ENCODE measurements at places on chromosomes 11 and 22.

GRCh38 chr11:16299390-16299789 lies 57.0 kb downstream of the SOX6 start:
- no peak for DNase-seq

GRCh38 chr22:29726512-29727130 lies 6.8 kb downstream of the CABP7 start:
- no peak for DNase-seq

DNA sequence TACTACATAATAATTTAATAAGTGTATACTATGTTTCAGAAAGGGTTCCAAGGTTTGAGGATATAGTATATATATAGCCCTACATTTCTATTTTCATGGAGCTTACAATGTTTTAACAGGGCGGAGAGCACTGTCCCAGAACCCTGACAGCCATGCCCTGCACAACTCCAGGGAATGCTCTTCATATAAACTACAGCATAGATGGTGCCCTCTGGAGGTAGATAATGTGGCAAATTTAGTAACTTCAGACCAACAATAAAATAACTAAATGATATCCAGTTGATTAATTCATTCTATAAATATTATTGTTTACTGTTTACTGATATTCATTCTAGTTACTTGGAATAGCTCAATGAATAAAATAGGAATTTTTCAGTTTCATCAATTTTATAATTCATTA lies 693.7 kb upstream of the CCDC179 start:
- no peak for DNase-seq

GRCh38 chr22:36339171-36340065 lies 48.3 kb downstream of the MYH9 start:
- no peak for DNase-seq

- no peak for DNase-seq
These were observed 4.4 kb downstream of the BACE1-AS start for GRCh38 chr11:117295438-117296137.

GRCh38 chr11:75369560-75370255 lies 18.2 kb upstream of the ARRB1 start:
- DNase-seq = no peak

- no peak for DNase-seq
These were observed 40.3 kb downstream of the ALX4 start for GRCh38 chr11:44269369-44270351.

- DNase-seq = no peak
These were observed 133.6 kb downstream of the CASP12 start for GRCh38 chr11:104764710-104765045.

- no peak for DNase-seq
These were observed 12.9 kb upstream of the CASTOR1 start for GRCh38 chr22:30301995-30302809.

- DNase-seq = no peak
These were observed 72.1 kb downstream of the BARX2 start for GRCh38 chr11:129447654-129448239.

GRCh38 chr22:35310556-35311550 lies 11.2 kb downstream of the TOM1 start:
- DNase-seq = no peak

DNA sequence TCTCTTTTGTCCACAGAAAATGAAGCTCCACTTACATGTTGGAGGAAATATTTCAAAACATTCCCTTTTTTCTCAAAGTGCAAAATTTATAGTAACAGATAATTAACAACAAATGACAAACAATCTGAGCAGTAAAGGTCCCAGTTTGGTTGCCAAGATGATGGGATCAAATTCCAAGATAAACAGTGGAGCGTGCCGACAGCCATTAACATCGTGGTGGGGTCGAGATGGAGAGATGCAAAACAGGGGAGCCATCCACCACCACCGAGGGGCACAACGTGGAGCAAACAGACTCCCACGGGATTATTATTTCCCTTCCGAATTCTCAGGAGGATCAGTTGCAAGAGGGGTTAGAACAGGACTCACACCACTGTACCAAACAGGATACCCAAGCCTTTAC lies 17.2 kb downstream of the MPPED2 start:
- no peak for DNase-seq

GRCh38 chr11:121037016-121037415 lies 13.1 kb downstream of the TBCEL start:
- DNase-seq = no peak

DNA sequence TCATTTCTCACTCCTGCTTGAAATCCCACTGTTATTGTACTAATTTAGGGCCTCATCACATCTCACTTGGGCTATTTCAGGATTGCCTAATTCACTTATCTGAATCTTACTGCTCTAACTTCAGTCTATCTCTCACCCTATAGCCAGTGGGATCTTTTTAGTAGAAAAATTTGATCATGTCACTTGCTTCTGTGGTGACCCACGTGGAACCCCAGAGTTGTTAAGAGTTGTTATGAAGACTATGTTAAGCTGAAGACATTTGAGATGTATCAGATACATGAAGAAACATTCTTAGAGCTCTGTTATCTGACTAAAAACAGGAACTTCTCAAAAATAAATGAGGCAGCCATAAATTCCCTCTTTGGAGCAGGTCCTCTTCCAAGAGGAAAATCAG lies 1375.6 kb upstream of the TENM4 start:
- no peak for DNase-seq

- DNase-seq = peak; percentile 48
These were observed at the start of gene PHLDA2 for GRCh38 chr11:2928605-2929530. TSS of gene PHLDA2 (minus strand) at chr11:2929420. CDS start at chr11:2929364, 56 bp downstream.

DNA sequence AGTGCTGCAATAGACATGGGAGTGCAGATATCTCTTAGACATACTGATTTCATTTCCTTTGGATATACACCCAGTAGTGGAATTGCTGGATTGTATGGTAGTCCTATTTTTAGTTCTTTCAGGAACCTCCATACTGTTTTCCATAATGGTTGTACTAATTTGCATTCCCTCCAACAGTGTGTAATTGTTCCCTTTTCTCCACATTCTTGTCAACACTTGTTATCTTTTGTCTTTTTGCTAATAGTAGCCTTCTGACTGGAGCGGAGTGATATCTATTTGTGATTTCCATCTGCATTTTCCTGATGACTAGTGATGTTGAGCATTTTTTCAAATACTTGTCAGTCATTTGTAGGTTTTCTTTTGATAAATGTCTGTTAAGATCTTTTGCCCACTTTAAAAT lies 128.9 kb downstream of the CTNND1 start:
- no peak for DNase-seq

DNA sequence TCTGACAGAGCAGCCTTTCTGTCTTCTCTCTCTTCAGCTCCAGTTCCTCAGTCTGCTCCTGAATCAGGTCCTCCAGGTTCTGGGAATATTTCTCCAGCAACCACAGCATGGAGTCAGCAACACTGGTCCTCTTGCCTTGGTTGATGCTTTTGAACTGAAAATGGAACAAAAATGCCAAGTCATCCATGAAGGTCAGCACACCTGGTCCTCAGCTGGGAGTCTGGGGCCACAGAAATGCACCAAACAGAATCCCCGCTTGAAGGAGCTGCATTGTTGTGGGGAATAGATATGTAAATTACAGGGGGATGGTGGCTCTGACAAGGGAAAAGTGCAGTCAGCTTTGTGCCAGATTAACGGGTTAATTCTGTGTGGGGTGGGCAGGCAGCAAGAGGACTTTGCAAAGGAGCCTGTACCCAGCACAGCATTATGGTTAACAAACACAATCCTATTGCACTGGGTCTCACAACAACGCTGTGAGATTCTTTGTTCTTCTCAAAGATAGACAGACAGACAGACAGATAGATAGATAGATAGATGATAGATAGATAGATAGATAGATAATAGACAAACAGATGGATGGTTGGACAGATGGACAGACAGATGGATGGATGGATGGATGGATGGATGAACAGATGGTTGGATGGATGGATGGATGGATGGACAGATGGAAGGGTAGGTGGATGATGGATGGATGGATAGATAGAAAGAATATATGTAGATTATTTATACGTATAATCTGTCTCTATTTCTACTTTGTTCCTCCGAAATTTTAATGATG lies 33.8 kb upstream of the LRRC32 start:
- DNase-seq = no peak

DNA sequence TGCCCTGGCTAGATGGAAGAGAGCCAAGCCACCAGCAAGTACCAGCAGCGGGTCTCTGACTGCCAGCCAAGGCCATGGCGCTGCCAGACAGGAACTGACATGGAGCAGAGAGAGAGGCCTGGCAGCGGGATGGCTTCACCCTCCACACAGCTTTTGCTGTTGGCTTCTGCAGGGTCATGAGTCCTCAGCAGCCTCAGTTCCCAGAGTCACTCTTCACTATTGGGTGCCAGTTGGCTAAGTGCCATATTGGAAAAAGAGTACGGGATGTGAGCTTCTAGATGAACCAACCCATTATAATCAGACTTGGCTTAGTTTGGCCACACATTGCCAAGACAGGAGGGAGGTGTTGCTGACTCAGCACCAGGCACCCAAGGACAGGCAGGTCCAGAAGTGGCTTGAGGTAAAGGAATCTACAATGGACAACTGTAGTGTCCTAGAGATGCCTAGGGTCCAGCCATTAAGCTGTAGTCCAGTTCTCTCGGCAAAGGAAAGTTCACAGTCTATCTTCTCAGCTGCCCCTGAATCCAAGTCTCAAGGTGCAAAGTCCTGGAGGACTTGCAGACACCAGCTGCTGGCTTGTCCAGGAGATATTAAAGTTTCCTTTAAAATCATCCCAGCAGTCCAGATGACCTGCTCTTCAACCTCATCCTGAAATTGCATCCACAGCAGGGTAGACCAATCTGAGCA lies 40.7 kb upstream of the POU2AF1 start:
- no peak for DNase-seq

- DNase-seq = no peak
These were observed 5.3 kb upstream of the KLHDC7B start for GRCh38 chr22:50540381-50540780.

GRCh38 chr11:1484061-1484671 lies 2.4 kb downstream of the MOB2 start:
- DNase-seq = no peak

DNA sequence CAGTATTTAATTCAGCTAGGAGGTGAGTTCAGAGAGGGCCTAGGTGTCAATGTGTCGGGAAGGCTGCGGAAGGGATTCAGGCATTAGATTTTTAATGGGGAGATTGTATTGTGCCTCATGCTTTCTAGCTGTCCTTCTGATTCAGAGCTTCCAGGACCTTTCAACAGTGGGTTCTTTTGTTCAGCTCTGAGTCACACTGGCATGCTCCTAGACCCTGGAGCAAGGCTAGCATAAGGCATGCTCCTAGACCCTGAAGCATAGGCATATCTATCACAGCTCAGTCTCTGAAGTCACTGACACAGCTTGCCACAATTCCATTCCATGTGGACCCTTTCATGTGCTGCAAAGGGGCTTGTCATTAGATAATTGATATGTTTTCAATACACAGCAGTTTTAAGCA lies 396.9 kb downstream of the RAB38 start:
- DNase-seq = no peak

DNA sequence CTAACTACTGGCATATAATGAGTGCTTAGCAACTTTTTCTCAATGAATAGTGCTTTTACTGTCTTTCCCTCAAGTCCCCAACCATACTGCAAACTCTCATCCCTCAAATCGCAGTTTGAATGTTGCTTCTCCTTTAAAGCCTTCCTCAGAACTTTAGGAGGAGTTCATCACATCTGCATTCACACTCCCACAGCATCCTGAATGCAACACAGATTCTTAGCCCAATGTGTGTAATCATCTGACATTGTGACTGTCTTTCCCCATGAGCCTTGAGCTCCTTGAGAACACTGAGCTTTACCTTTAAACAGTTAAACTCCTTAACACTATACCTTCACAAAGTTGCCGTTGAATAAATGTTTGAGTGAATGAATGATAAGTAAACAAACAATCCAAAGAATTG lies 81.7 kb upstream of the FAM181B start:
- DNase-seq = no peak

- no peak for DNase-seq
These were observed 1.1 kb downstream of the MTMR2 start for GRCh38 chr11:95922536-95923438.

DNA sequence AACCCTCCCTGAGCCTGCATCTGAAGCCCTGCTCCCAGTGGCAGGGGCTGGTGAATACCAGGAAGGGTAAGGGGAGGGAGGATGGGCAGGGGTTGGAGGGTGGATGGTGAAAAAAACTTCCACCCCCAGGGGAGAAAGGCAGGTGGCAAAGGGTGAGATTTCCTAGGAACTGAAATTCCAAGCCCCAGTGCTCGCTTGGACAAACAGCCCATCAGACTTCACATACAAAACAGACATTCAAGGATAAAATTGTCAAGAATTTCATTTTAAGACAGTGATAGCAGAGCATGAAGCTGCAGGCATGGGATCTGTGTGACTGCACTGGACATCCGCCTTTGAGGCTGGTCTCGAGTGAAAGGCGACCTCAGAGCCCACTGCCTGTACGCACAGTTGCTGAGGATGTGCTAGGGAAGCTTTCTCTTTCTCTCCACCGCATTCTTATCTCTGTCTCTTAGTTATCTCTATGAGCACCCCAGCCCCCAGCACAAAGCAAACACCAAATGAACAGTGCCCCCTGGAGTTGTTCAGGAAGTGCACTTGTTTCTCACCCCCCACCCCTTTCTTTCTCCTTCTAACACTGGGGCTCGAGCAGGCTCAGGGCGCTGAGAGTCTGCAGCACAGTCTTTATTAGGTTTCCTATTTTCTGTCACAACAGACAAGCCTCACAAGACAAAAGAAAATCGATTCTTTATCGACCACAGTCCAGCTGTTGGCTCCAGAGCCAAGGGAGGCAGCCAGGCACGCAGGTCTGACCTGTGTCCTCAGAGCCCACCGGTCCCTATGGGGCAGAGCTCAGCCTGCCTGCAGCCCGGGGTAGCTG lies 237.3 kb upstream of the NCAM1 start:
- no peak for DNase-seq
